ENCODE measurements at places on chromosomes 7 and 10.

DNA sequence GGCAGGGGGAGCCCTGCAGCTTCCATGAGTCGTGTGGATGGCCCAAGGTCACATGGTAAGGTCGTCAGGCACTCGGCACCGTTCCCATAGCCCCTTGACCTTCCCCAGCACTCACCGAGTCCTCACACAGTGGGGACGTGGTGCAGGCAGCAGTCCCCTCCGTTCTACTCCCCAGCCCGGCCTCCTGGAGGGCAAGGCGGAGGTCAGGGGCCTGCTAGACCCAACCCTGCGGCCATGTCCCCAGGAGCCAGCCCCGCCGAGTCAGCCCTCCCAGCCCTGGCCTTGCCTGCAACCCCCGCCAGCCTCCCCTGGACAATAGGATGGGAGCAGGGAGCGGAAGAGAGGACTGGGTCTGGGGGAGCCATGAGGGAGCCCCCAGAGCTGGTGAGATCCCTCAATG is 65.2 kb downstream of the ELFN1 start:
- DNase-seq: no peak

DNA sequence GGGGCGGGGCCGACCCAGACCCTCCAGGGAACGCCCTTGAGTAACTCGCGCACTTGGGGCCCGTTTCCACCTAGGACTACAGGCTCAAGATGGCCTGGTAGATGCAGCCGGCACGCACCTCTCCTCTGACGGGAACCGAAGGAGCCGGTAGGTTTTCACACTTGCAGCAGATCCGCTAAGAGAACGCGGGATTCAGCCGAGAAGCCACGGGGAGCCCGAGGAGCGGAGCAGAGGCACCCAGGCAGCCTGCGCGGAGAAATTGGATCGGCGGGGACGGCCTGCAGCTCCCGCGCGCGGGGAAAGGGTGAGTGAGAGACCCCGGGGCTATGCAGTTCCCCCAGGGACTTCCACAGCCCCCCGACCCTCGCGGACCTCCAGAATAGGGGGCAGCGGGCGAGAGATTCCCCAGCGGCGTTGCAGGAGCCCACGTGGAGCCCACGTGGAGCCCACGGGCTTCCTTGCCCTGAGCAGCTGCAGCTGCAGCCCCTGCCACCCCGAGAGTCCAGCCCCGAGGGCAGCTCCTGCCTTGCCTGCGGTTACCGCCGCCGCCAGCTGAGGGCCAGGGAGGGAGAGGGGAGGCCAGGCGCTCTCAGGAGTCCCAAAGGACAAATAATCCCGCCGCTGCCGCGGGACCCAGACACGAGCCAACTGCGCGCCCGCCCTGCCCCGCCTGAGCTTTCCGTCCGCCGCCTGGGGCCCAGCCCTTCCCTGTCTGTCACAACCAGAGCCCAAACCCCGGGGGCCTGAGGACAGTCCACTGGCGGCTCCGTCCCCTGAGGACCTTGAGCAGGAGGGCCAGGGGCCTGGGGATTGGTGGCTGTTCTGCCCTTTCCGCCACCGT is 13.1 kb downstream of the IFT22 start:
- peak; percentile 2 for DNase-seq

DNA sequence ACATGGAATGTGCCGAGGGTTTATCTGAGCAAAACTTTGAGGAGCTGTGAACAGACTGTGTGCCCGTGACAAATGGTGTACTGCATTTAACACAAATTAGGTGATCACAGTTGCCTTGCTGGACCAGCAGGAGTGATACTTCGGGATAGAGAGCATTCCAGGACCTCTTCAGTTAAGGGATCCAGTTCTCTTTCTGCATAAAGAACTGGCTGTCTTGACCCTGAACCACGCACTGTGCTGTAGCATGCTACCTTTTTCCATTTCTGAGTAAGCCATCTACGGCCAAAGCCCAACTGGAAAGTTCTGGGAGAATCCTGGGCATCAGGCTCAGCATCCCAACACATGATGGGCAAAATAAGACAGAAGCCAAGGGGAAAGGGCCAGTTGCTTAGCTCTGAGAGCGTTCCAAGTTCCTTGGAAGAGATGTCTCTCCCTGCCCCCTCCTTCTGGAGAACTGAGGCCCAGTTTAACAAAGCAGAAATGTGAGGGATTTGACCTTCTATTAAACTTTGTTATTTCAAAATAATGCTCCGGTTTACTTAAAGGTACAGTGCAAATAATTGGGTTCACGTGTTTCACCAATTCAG is 37.9 kb upstream of the ADD3 start:
- DNase-seq: no peak

GRCh38 chr10:76356557-76356956 is 925.1 kb downstream of the LRMDA start:
- DNase-seq: no peak

- DNase-seq: no peak
Observed at GRCh38 chr10:131207176-131207575, 104.3 kb downstream of the TCERG1L start.

GRCh38 chr7:15087771-15088170 is 185.2 kb upstream of the DGKB start:
- no peak for DNase-seq

- DNase-seq: no peak
Observed at GRCh38 chr10:100782461-100783244, 37.3 kb downstream of the PAX2 start.

GRCh38 chr10:11525503-11525902 is 85.9 kb downstream of the USP6NL start:
- DNase-seq: no peak

- DNase-seq: no peak
Observed at GRCh38 chr10:111525696-111526095, 448.9 kb downstream of the ADRA2A start.

DNA sequence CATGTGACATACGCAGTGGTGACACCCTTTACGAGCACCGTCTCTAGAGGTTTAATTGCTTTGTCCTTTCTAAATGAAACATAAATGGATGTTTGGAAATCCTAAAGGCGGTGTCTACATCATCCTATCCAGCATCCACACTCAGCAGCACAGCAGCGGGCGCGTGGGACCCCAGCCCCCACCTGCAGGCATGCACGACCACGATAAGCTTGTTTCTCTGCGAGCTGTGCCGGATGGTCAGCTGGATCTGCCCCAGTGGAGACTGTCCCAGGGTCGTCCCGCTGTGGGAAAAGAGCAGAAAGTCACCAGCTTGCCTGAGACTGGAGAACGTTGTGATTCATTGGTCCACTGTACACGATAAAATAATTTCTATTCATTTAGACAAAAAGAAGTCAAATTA is 34.2 kb upstream of the NCAPG2 start:
- DNase-seq: no peak

DNA sequence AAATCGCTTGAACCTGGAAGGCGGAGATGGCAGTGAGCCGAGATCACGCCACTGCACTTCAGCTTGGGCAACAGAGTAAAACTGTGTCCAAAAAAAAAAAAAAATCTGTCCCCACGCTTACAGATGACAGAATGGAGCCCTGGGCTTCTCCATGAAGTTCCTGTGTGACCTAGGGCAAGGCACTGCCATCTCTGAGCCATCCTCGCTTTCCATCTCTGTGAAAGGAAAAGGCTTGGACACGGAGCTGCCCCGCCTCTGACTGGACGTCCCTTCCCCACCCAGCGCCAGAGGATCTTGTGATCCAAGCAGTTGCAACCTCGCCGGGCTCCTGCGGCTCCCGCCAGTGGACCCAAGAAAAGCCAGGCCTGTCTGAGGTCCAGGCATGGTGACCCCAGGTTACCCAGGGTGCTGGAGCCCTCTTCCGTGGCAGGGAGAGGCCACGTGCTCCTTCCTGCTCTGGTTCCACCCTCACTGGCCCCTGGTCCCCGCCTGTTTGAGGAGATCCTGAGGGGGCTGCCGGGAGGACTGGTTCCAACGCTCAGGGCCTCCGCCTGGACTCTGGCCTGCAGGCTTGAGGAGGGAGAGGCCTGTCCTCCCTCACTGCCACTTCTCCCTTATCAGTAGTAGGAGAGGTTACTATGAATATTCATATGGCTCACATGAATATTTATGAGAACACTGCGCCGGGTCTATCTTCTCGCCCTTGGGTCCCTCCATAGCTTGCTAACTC is 25.6 kb upstream of the ELFN1 start:
- no peak for DNase-seq

- peak; percentile 84 for DNase-seq
Observed at GRCh38 chr7:26293569-26294308, 2.1 kb downstream of the SNX10 start.

DNA sequence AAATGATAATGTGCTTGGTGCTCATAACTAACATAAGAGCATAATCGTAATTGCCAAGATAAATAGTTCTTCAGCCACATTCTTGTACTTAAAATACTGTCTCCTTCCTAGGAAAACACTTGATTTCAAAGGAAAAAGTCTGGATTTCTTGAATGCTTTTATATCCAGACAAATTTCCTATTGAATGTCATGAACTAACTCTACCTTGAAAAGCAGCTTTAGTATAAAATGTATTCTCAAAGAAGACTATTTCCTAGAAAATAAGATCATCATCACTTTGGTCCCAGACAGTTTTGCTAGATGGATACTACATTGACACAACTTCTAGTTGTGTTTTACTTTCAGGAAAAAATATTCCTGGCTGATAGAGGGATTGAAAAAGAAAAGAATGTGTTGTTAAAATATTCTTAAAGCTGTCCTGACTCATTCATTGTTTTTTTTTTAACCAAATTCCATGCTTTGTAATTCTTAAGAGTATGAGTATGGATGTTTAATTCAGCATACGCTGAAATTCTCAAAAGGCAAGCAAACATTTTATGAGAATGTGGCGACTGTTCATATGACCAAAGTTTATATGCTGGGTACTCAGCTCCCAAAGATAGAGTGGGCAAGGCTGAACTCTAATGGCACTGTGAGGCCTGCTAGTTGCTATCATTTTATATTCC is 106.1 kb downstream of the PPP1R3A start:
- DNase-seq: no peak

DNA sequence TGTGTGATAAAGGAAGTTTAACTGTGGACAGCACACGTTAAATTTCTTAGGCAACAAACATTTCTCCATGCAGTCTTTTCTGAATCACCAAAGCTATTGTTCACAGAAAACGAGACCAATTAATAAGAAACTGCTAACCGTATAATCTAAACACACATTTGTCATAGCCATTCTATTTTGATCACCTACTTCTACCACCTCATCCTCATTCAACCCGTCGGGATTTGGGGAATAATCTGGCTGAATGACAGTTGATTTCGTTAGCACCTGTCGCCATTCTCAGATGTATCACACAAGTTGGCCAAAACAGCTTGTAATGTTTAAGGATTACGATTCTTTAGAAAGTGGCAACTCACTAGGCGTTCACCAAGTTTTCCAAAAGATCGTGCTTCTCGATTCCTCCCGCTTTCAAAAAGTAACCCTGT is 1.2 kb downstream of the EZH2 start:
- peak; percentile 11 for DNase-seq

DNA sequence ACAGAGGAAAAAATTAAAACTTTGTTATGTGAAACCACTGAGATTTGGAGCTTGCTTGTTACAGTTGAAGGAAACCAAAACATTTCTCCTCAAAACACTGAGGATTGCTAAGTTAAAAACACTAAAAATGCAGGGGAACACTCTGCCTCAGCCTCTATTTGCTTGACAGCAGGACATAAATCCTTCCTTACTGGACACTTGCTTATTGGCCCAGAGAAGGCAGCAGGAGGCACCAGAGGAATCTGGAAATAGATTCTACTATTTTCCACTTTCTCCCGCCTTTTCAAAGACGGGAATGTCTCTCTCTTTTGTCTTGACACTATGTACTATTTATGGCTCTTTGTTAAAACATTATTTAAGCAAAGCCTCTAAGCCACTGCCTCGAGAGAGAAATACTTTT is 67.9 kb downstream of the MTURN start:
- DNase-seq: no peak

Measured in CD4-positive, alpha-beta T cell treated with Interleukin-10 for 1 hour (primary cell).